ENCODE measurements at places on chromosomes 16 and 17. TPM values are rescaled to one million over a fixed set of nuclear protein-coding genes. Genes with fewer than 3 reads are reported as not detected.
A peak's percentile ranks its signal among the peaks of the same experiment; 100 is the strongest.

GRCh38 chr17:81395600-81396277 is 482 bp downstream of the BAHCC1 start:
- peak; percentile 46 for DNase-seq

DNA sequence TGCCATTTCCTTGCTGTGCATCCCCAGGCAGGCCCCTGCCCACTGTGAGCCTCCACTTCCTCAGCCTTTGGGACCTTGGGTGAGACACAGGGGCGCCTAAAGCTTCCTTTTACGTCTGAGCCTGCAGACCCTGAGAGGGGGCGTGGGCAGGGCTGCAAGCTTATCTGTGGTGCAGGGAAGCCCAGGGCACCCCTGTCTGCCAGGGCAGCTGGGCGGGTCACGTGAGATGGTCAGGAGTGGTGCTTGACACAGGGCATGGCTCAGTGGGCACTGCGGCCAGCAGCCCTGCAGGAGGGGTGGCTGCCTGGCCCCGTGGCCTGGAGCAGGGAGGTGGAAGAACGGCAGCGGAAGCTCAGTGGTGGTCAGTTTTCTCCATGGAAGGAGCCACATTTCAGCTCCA is 54.8 kb upstream of the ZC3H18 start:
- DNase-seq: no peak

- peak; percentile 90 for DNase-seq
Observed at GRCh38 chr16:85010931-85011845, at the start of gene ZDHHC7. Gene ZDHHC7 (minus strand): TSS chr16:85011535. CDS start chr16:84990618, 20,917 bp downstream.

- peak; percentile 41 for DNase-seq
Observed at GRCh38 chr17:40017422-40018080, 2.3 kb downstream of the CSF3 start.

GRCh38 chr17:68248199-68248825 is 469 bp downstream of the AMZ2 start:
- DNase-seq: peak; percentile 61

GRCh38 chr17:65754081-65754480 is 192.6 kb upstream of the AXIN2 start:
- DNase-seq: no peak

- no peak for DNase-seq
Observed at GRCh38 chr16:69345923-69346322, 5.7 kb downstream of the TMED6 start.

GRCh38 chr17:29592850-29593551 is at the start of gene ANKRD13B:
Gene ANKRD13B (plus strand): TSS chr17:29593132. CDS start chr17:29593622, 490 bp downstream.
- DNase-seq: no peak

DNA sequence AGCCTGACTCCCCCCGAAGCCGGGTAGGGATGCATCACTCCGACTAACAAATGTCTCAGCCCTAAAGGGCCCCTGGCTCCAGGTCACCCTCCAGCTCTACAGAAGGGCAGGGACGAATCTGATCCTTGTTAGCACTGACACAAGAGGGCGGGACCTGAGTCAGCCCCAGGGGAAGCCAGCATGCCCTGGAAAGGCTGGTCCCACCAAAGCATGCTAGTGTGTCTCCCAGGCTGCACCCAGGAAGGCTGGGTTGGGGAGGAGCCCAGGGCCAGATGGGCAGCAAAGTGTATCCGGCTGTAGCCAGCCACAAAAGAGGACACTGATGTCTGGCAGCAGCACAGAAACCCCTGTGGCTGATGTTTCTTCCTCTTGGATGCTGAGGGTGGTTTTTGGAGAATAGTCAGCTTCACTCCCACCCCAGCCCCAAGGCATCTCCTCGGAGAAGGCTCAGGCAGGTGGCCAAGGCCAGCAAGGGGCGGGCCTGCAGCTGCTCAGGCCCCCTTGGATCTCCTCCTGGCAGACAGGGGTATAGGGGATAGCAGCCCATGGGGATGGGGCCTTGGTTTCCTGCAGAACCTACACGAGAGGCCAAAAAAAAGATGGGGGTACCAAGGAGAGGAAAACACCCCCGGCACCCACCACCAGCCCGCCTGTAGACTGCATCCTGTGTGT is 11.0 kb downstream of the NATD1 start:
- no peak for DNase-seq

Gene TBC1D28
- total RNA-seq: not detected

Gene ABCA10
- total RNA-seq: 0.22 TPM

Gene ST6GALNAC2
- total RNA-seq: not detected

Gene MPDU1
- 72.2 TPM for total RNA-seq

Gene HS3ST2
- not detected for total RNA-seq

Gene ETV4
- 4.4 TPM for total RNA-seq

Gene KRTAP9-4
- not detected for total RNA-seq

Gene ANKRD40CL
- total RNA-seq: not detected

Gene TMEM256
- 232 TPM for total RNA-seq
